Calu3 (cell line): ENCODE measurements at places on chromosomes 11 and 22. TPM values are rescaled to one million over a fixed set of nuclear protein-coding genes. Genes with fewer than 3 reads are reported as not detected.

GRCh38 chr11:203945-204586 lies 3.1 kb downstream of the BET1L start:
- H3K27ac ChIP-seq, result no peak overlapping the region
- H3K4me3 ChIP-seq, result no peak overlapping the region
- no peaks in the 10 kb centered on the region for H3K4me1 ChIP-seq
- no peaks in the 10 kb centered on the region for H3K27me3 ChIP-seq
- H3K36me3 ChIP-seq, result peaks cover 49% of the 10 kb centered on the region

- no peak overlapping the region for H3K4me3 ChIP-seq
- H3K4me1 ChIP-seq, result no peaks in the 10 kb centered on the region
- H3K36me3 ChIP-seq, result no peaks in the 10 kb centered on the region
- H3K27me3 ChIP-seq, result no peaks in the 10 kb centered on the region
These were observed 9.1 kb downstream of the DCHS1 start for GRCh38 chr11:6646576-6646917.

DNA sequence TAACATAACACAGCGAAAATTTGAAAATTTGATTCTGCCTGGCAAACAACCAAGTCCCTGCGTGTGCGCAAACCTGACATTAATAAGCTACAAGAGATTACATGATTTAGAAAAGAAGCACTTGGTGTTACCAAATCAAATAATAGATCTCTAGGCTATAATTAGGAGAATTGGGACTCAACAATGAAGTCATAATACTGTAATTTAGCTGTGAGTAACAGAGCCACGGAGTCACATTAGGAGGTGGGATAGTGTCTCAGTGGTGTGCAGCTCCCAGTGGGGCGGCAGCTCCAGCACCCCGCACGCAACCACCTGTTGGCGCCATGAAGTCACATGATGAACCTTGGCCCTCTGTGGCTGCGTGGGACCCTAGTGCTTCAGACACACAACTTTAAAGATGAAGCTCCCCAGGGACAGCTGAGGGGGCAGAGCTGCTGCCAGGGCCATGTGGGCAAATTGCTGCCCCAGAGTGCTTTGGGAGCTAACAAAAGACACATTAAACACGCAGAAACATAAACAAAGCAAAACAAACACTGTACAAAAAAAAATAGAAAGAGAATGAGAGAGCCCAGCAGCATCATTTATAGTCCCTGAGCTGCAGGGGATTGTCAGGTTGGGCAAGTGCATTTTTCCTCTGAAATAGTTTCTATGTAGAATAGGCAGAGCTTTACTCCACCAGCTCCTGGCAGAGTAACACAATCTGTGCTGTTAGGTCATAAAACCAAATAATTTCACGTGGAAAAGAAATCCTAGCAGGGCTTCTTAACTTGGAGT lies 605.6 kb downstream of the SOX6 start:
- no peaks in the 10 kb centered on the region for H3K36me3 ChIP-seq
- DNase-seq, result no peak
- no peak overlapping the region for H3K4me3 ChIP-seq
- peaks cover 4% of the 10 kb centered on the region for H3K4me1 ChIP-seq
- H3K27ac ChIP-seq, result no peak overlapping the region

DNA sequence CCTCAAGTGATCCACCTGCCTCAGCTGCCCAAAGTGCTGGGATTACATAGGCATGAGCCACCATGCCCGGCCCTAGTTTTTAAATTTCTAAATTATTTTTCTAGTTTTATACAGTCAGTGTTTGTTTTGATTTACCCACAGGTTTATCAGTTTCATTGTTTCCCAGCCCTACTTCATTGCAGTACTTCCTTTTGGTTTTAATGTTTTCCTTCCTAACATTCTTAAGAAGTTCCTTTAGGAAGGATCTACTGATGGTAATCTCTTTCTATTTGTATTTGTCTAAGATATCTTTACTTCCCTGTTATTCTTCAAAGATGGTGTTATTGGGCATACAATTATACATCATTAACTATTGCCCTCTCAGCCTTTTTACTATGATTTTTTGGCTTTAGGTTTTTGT lies 4.9 kb upstream of the EXT2 start:
- no peak overlapping the region for H3K4me3 ChIP-seq
- no peak overlapping the region for H3K27ac ChIP-seq
- DNase-seq, result no peak
- peaks cover 16% of the 10 kb centered on the region for H3K4me1 ChIP-seq

The CAPN5 gene
- total RNA-seq, result 22.3 and 41.5 TPM in 2 replicates

DNA sequence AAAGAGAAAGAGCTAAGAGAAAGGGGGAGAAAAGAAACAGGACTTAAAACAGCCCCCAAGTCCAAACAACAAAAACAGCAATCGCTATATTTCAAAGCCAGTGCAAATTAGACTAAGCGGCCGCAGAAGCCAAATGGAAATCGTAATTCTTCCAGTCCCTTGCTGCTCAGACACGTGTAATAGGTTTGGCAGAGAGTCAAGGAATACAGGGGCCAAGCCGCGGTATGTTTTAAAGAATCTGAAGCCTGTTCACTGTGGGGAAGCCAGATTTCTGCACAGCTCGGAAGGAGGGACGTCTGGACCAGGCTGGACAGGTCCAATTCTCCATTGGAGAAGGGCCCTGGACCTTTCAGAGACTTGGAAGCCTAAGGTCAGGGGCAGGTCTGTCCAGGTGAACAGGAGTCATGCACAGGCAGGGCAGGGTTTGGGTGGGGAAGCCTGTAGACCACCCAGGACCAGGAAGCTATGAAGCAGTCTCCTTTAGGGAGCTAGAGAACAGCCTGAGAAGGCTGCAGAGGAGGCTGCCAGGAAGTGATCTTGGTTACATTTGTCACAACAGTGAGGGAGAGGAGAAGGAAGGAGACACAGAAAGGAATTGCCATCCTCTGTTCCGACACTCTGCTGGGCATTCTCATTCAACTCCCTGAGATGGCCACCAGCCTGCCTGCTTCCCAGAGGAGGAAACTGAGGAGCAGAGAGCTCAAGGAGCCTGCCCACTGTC lies 265.5 kb upstream of the ISX start:
- DNase-seq, result no peak

GRCh38 chr11:96106645-96107044 lies 182.7 kb upstream of the MTMR2 start:
- no peaks in the 10 kb centered on the region for H3K27me3 ChIP-seq
- no peak overlapping the region for H3K27ac ChIP-seq
- no peaks in the 10 kb centered on the region for H3K36me3 ChIP-seq
- no peak overlapping the region for H3K4me3 ChIP-seq
- no peak for DNase-seq

DNA sequence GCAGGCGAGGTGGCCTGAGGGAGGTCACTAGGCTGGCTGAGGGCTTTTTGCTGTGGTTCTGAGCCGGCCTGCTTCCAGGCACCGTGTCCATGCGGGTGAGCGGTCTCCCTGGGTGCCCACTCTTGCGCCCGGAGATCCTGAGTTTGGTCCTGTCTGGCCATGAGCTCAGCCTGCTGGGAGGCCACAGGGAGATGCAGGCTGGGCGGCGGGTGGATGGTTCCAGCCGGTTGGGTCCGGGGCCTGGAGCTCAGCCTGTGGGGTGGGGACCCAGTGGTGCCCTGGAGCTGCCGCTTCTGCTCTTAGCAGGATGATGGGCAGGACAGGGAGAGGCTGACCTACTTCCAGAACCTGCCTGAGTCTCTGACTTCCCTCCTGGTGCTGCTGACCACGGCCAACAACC lies 18.5 kb downstream of the TPCN2 start:
- no peak overlapping the region for H3K27ac ChIP-seq
- peaks cover 5% of the 10 kb centered on the region for H3K36me3 ChIP-seq
- H3K4me1 ChIP-seq, result no peaks in the 10 kb centered on the region
- H3K27me3 ChIP-seq, result no peaks in the 10 kb centered on the region
- no peak overlapping the region for H3K4me3 ChIP-seq

The LRP4 gene
- total RNA-seq, result 0.80 and 1.3 TPM in 2 replicates

GRCh38 chr11:69436041-69436982 lies 45.2 kb upstream of the LINC01488 start:
- H3K4me1 ChIP-seq, result peaks cover 31% of the 10 kb centered on the region
- no peaks in the 10 kb centered on the region for H3K27me3 ChIP-seq
- no peak overlapping the region for H3K4me3 ChIP-seq
- DNase-seq, result no peak
- H3K36me3 ChIP-seq, result peaks cover 5% of the 10 kb centered on the region

The UBQLNL gene
- 0.14 and 0.51 TPM in 2 replicates for total RNA-seq

- H3K27ac ChIP-seq, result no peak overlapping the region
- DNase-seq, result no peak
- H3K27me3 ChIP-seq, result peaks cover 67% of the 10 kb centered on the region
- H3K4me1 ChIP-seq, result peaks cover 9% of the 10 kb centered on the region
- peak overlapping the region; percentile 24 for H3K4me3 ChIP-seq
These were observed 188.2 kb downstream of the MN1 start for GRCh38 chr22:27613099-27614005.
